Naive B cell (primary cell): ENCODE measurements at places on chromosomes 2 and 18.

DNA sequence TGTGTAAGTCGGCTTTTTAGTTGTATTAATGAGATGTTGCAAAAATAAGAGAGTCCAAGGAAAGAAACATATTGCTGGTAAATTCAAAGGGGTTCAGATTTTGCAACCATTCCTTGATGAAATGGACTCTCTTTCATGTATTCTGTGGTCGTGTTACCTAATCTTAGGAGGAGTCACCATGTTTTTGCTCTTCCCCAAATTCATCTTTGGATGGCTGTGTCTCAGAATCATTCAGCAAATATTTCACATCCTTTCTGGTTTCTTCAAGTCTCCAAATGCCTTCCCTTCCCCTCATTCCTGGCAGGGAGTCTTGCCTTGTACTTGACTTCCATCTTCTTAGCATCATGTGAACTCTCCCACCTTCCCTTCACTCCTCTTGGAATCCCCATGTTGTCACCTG lies 66.1 kb downstream of the PTPRM start:
- H3K27me3 ChIP-seq, result no peaks in the 10 kb centered on the region
- H3K4me1 ChIP-seq, result no peaks in the 10 kb centered on the region
- no peak overlapping the region for H3K4me3 ChIP-seq
- H3K36me3 ChIP-seq, result no peaks in the 10 kb centered on the region
- no peak overlapping the region for H3K27ac ChIP-seq

DNA sequence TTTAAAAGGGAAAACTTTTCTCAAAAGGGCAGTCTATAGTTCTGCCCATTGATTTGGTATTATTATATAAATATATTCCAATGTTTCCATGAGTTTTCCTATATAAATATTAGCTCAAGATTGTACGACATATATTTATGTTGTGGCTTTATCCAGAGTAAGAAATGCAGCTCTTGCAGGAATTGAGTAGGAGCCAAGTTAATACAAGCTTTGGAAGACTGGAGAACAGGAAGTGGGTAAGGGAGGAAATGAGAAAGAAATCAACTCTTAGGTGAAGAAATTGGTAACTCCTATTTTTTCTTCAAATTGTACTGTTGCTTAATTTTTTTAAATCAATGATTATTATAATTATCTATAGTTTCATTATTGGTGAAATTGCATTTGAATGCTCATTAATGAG lies 105.4 kb upstream of the FAM117B start:
- no peaks in the 10 kb centered on the region for H3K27me3 ChIP-seq
- H3K4me3 ChIP-seq, result no peak overlapping the region
- no peak overlapping the region for H3K27ac ChIP-seq
- no peak for DNase-seq

- H3K27me3 ChIP-seq, result no peaks in the 10 kb centered on the region
- no peak overlapping the region for H3K27ac ChIP-seq
- H3K4me3 ChIP-seq, result no peak overlapping the region
- DNase-seq, result peak; percentile 65
- no peaks in the 10 kb centered on the region for H3K36me3 ChIP-seq
These were observed 13.2 kb upstream of the SEH1L start for GRCh38 chr18:12934454-12935071.

GRCh38 chr2:161232571-161232970 lies 72.3 kb downstream of the TANK start:
- peaks cover 27% of the 10 kb centered on the region for H3K36me3 ChIP-seq
- no peak overlapping the region for H3K4me3 ChIP-seq
- H3K27me3 ChIP-seq, result no peaks in the 10 kb centered on the region

DNA sequence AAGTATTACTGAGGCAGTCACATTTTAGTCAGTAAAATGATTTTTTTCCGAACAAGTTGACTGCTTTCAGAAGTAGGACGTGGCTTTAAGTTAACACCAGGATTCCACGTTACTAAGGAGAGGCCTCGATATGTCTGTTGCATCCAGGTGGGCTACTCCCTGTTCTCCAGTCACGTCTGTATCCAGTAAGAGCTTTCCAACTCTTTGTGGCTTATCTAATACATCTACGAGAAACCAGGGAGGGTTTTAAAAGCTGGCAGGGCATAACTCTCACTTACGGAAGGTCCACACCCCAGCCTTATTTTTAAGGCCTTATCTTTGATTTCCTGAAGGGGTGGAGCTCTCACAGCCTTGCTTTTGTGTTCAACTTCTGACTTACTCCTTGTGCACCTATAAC lies 99.2 kb downstream of the SLC8A1 start:
- no peaks in the 10 kb centered on the region for H3K36me3 ChIP-seq
- H3K4me3 ChIP-seq, result no peak overlapping the region
- H3K27me3 ChIP-seq, result no peaks in the 10 kb centered on the region
- no peak overlapping the region for H3K27ac ChIP-seq
- DNase-seq, result no peak
- H3K4me1 ChIP-seq, result no peaks in the 10 kb centered on the region

- peaks cover 11% of the 10 kb centered on the region for H3K36me3 ChIP-seq
- H3K27ac ChIP-seq, result no peak overlapping the region
- H3K4me3 ChIP-seq, result no peak overlapping the region
These were observed 505.8 kb downstream of the ZEB2 start for GRCh38 chr2:144014103-144014502.

GRCh38 chr2:118989481-118989880 lies 47.5 kb downstream of the MARCO start:
- H3K4me1 ChIP-seq, result no peaks in the 10 kb centered on the region
- no peak overlapping the region for H3K27ac ChIP-seq
- H3K4me3 ChIP-seq, result no peak overlapping the region
- no peak for DNase-seq

DNA sequence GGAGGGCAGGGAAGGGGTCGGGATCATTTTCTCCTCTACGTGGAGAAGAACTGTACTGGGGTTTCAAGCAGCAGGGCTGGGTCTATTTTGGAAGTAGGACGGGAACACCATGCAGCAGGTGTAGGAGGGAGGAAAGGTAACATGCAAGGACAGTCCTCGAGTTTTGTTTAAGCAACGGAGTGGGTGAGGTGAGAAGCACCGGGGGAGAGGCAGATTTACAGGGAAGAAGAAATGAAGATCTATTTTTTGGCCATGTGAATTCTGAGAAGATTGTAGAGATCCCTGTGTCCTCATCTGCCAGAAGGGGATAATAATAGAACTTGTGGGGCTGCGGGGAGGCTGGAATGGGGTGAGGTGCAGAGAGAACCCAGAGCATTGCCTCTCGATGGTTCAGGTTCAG lies 85.6 kb downstream of the INPP5D start:
- H3K4me3 ChIP-seq, result no peak overlapping the region
- H3K36me3 ChIP-seq, result peaks cover 63% of the 10 kb centered on the region
- DNase-seq, result no peak
- peaks cover 40% of the 10 kb centered on the region for H3K4me1 ChIP-seq

DNA sequence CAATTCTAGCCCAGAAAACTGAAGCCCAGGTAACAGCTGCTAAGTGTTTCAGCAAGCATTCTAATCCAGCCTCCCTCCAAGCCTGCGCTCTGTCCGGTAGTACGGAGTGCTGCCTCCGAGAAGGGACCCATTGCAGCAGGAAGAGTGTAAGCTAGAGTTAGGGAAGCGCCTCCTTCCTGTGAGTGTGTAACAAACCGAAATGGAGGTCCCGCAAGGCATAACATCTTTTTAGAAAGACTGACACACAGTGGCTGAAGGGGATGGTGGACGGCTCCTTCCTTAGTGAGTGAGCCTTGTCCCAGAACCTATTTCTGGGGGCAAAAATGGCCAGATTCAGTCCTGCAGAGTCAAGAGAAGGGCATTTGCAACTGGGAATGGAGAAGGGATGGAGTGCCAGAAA lies 12.2 kb downstream of the PKDCC start:
- H3K27me3 ChIP-seq, result peaks cover 24% of the 10 kb centered on the region
- no peaks in the 10 kb centered on the region for H3K36me3 ChIP-seq
- no peak for DNase-seq
- no peak overlapping the region for H3K27ac ChIP-seq
- H3K4me1 ChIP-seq, result no peaks in the 10 kb centered on the region

- no peaks in the 10 kb centered on the region for H3K27me3 ChIP-seq
- H3K4me3 ChIP-seq, result no peak overlapping the region
- no peaks in the 10 kb centered on the region for H3K4me1 ChIP-seq
These were observed 236.2 kb downstream of the OSR1 start for GRCh38 chr2:19122220-19122619.

- no peaks in the 10 kb centered on the region for H3K36me3 ChIP-seq
- H3K4me3 ChIP-seq, result no peak overlapping the region
- H3K27ac ChIP-seq, result no peak overlapping the region
- H3K27me3 ChIP-seq, result peaks cover 90% of the 10 kb centered on the region
- DNase-seq, result no peak
These were observed 5.6 kb downstream of the DES start for GRCh38 chr2:219423652-219424377.

GRCh38 chr2:128313931-128314347 lies 4.7 kb downstream of the HS6ST1 start:
- no peak for DNase-seq
- peaks cover 43% of the 10 kb centered on the region for H3K4me1 ChIP-seq
- no peak overlapping the region for H3K27ac ChIP-seq
- no peaks in the 10 kb centered on the region for H3K27me3 ChIP-seq
- peak overlapping the region; percentile 55 for H3K4me3 ChIP-seq

DNA sequence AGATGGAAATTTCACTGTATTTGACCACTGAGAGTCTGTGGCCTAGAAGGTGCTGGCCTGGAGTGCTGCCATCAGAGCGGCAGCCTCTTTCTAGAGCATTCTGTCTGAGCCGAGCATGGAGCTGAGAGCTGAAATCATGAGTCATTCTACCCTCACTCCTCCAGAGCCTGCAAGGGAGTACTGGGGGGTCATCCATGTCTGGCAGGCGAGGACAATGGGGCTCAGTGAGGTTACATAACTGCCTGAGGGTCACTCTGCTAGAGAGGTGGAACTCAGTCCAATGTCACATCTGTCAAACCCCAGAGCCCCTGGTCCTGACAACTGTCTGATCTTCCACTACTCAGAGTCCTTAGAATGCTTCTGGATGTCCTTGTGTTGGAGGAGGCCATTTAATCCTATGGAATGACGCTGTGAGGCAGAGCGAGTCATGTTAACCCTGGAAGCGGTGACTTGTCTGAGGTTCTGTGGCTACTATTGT lies 65.3 kb downstream of the HAUS1 start:
- peak overlapping the region; percentile 60 for H3K4me3 ChIP-seq
- H3K27me3 ChIP-seq, result no peaks in the 10 kb centered on the region
- H3K4me1 ChIP-seq, result peaks cover 37% of the 10 kb centered on the region
- no peak for DNase-seq
- H3K27ac ChIP-seq, result peak overlapping the region; percentile 80

DNA sequence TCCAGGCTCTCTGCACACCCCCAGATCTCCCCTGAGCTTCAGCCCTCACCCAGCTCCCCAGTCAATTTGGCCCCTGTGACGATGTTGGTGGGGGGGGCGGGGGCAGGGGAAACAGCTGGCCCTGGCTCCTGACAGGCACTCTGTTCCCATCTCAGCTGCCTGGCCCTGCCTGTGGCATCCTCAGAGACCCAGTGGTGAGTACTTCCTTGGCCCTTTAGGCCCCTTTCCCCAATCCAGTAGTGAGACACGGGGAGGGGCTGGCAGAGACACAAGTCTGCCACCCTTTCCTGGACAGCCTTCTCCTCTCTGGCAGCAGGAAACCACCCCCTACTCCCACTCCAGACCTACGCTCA lies 19.3 kb upstream of the C1QL2 start:
- no peaks in the 10 kb centered on the region for H3K27me3 ChIP-seq
- no peak for DNase-seq
- no peaks in the 10 kb centered on the region for H3K36me3 ChIP-seq
- H3K4me1 ChIP-seq, result no peaks in the 10 kb centered on the region
- H3K4me3 ChIP-seq, result no peak overlapping the region
- no peak overlapping the region for H3K27ac ChIP-seq
